ENCODE measurements at places on chromosomes 7 and 10. TPM values are rescaled to one million over a fixed set of nuclear protein-coding genes. Genes with fewer than 3 reads are reported as not detected.
A peak's percentile ranks its signal among the peaks of the same experiment; 100 is the strongest.

DNA sequence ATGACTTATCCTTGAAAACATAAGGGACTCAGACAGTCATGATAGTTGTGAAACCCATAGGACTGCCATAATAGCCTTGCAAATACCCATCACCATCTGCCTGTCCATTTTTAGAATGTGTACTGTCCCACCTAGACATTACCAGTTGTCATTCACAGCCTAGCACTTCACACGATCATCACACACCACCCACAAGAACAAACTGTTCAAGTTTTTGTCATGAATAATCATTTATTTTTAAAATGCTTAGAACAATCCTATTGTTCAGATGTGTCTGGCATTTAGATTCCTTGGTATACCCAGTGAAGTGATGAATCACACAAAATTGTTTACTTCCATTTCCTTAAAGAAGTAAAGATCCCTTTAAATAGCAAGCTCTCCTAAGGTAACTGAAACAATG is 46.6 kb downstream of the CCDC3 start:
- H3K27ac ChIP-seq: no peak overlapping the region
- H3K4me3 ChIP-seq: no peak overlapping the region
- no peaks in the 10 kb centered on the region for H3K36me3 ChIP-seq

DNA sequence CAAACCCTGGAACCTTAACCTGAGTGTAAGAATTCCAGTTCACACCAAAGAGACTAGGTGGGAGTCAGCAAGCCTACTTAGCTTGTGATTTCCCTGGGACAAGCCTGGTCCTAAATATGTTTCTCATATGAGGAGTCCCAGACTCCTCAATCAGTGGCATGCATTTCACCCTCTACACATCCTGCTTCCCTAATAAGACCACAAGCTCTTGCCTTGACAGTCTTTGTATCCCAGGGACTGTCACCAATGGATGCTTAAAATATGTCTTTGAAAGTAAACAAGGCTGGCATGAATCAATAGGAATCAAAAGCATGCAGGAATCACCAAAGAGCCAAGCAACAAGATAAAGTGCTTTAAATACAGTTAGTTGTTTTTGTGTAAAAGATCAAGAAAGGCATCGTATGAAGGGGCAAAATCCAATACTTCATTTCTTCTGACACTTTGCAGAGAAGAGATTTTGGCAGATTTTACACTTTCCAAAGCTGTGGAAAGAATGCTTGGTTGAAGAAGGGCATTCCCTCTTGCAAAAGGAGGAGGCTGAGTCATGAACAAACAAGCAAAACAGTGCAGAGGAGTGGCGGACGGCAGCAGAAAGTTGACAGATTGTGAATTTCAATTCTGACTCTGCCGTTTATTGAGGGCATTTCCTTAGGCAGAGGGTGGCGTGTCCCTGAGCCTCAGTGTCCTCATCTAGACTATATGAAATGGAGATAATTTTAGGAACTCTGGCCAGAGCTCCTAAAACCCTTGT is 8.5 kb upstream of the NFE2L3 start:
- H3K27me3 ChIP-seq: no peaks in the 10 kb centered on the region
- 0 out of 2 replicates have a peak overlapping the region, but pooled peaks have one; percentile 4 for H3K27ac ChIP-seq
- no peak overlapping the region for H3K4me3 ChIP-seq

DNA sequence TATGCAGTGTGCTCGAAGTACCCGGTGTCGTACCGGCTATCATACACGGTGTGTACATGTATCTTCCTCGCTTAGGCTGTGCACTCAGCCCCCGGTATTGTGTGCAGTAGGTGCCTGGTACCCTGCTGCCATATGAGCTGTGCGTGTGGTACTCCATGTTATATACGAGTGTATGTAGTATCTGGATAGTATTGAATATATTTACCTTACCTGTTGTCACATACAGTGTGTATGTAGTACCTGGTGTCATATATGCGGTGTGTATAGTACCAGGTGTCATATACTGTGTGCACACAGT is 1.2 kb downstream of the ZMYND11 start:
- no peaks in the 10 kb centered on the region for H3K27me3 ChIP-seq
- H3K36me3 ChIP-seq: no peaks in the 10 kb centered on the region
- peak overlapping the region; percentile 50 for H3K4me3 ChIP-seq

DNA sequence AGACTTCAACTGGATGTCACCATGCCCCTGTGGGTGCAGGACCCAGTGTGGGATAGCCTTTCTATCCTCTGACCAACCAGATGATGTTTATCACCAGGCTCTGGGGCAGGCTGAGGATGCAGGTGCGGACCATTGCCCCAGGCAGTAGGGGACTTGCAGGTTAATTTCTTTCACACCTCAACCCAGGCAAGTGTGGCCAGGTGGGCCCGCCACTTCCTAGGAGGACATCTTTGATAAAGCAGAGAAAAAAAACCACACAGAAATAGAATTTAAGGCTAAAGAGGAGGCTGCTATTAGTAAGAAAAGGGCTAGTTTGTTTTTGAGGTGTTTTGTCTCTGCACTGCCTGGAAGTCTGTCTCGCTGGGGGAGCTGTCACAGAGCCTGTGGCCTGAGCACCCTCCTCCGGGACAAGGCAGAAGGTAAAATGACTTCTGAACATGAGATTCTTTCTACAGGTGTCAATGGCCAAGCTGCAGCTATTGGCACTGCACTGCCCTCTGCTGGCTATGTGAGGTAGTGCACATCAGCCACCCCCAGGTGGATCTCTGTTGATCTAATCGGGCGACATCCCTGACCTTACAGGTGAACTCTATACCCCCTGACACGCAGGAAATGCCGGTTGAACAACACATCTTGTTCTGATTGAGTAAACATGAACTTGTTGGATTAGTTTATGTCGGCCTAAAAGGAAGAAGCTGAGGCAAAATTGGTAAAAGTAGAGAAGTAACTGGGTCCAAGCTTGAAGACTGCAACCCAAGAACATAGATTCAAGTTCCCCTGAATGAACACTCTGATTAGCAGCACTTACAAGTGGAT is 21.0 kb downstream of the UPP1 start:
- peak overlapping the region; percentile 55 for H3K27ac ChIP-seq
- H3K36me3 ChIP-seq: peaks cover 23% of the 10 kb centered on the region
- no peaks in the 10 kb centered on the region for H3K27me3 ChIP-seq
- peaks cover 50% of the 10 kb centered on the region for H3K4me1 ChIP-seq
- DNase-seq: peak; percentile 90

- DNase-seq: no peak
- H3K4me1 ChIP-seq: no peaks in the 10 kb centered on the region
- no peak overlapping the region for H3K27ac ChIP-seq
- no peak overlapping the region for H3K4me3 ChIP-seq
These were observed 96.7 kb upstream of the PIK3CG start for GRCh38 chr7:106768324-106768751.

The ATP5MK gene
- total RNA-seq: 694 TPM

The NKX1-2 gene
- total RNA-seq: 0.15 TPM

The MYOZ1 gene
- not detected for total RNA-seq

The C7orf57 gene
- 3.2 TPM for total RNA-seq
